ENCODE measurements at places on chromosomes 5 and 9.

GRCh38 chr9:76810377-76810957 lies 46.2 kb downstream of the PCA3 start:
- DNase-seq: peak; percentile 41

- no peak for DNase-seq
Observed at GRCh38 chr9:125284855-125285254, 23.2 kb downstream of the GAPVD1 start.

GRCh38 chr9:69155341-69156030 lies 18.6 kb upstream of the TJP2 start:
- DNase-seq: no peak

GRCh38 chr5:140800816-140801493 lies at the start of gene PCDHA3:
Gene PCDHA3, plus strand, starts transcription at chr5:140801057.
- no peak for DNase-seq

- DNase-seq: no peak
Observed at GRCh38 chr9:123111427-123112014, 78.1 kb downstream of the GPR21 start.

- DNase-seq: no peak
Observed at GRCh38 chr5:133341296-133341695, 271.0 kb downstream of the FSTL4 start.

- no peak for DNase-seq
Observed at GRCh38 chr5:122532035-122532434, 220.0 kb downstream of the SNCAIP start.

Measured in hindlimb muscle (tissue), 1 donor.